ENCODE measurements at places on chromosomes 12 and 14. TPM values are rescaled to one million over a fixed set of nuclear protein-coding genes. Genes with fewer than 3 reads are reported as not detected.

Gene NTF3
- not detected for total RNA-seq

Gene GPR132
- total RNA-seq = 0.04 TPM

Gene KRT83
- total RNA-seq = 0.33 TPM

GRCh38 chr14:104580961-104581360, 1.4 kb downstream of the C14orf180 start:
- no peak for DNase-seq

DNA sequence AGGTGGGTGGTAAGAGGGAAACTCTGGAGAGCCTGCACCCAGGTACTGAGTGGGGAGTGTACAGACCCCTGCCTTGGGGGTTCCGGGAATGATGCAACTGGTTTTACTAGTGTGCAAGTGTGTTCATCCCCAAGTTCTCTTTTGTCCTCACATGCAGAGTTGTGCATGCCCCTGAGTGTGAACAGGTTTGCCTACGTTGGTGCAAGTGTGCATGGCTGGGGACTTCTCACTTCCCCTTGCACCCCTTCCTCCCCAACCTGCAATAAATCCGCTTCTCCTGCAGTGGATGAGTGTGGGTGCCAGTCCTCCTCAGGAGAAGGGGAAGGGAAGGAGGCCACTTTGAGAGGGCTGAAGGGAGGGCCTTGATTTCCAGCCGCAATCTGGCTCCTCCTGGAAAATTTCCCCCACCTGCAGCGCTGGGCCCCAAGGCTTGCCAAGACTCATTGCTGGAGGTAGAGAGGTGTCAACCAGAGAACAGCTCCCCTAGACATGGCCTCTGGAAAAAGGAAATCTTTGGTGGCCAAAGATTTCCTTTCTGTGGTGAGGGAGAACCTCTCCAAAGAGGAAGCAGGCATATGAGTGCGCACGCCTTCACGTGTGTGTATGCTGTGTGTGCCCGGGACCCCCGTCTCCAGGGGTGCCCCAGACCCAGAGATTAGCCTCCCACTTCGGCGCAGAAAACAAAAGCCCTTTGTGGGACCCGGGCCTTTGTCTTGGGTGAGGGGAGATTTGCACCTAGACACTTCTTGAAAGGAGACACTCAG, 5.5 kb downstream of the AQP2 start:
- DNase-seq = no peak

DNA sequence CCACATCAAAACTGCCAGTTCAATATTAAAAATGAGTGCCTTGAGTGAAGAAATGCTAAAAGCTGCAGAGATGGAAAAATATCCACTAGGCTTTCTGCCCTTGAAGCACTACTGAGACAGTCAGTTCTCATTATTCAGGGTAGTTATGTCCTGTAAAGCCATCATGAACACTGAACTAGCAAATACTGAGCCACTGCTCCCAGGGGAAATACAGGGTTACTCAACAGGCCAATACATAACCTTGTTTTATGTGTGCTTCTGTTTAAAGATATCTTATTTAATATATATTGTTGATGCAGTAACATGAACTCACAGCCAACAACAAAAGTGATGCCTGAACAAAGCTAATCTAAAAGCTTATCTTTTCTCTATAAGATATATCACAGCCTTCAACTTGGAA, 3.3 kb downstream of the RAD52 start:
- DNase-seq = no peak

GRCh38 chr14:71985538-71986189, 53.4 kb downstream of the RGS6 start:
- DNase-seq = no peak

Gene PLEKHH1
- 6.2 TPM for total RNA-seq

DNA sequence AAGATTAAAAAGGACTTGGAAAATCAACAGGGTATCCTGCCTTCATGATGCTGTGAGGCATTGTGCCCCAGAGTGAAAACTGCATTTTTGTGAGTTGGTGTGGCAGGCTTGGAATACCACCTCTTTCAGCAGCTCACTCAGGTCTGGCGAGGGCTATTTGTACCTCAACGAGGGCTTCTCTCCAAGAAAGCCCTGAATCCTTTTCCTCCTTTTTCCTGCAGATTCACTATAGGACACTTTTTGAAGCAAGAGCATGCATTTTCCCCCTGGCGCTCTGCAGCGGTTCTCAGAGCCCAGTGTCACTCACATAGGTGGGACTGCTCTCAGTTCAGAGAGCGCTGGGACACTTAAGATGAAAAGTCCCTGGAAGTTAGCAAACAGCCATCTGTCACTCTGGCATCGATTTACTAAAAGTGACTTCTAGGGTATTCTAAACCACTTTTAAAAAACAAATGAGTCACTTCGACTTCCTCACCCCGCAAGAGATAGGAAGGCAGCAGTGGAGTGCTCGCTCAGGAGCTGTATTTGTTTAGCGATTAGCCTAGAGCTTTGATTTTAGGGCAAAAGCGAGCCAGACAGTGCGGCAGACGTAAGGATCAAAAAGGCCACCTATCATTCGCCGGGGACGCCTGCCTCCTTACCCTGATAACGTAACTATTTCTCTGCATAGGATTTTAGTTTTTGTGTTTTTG, 782 bp upstream of the LGR5 start:
- peak; percentile 35 for DNase-seq

DNA sequence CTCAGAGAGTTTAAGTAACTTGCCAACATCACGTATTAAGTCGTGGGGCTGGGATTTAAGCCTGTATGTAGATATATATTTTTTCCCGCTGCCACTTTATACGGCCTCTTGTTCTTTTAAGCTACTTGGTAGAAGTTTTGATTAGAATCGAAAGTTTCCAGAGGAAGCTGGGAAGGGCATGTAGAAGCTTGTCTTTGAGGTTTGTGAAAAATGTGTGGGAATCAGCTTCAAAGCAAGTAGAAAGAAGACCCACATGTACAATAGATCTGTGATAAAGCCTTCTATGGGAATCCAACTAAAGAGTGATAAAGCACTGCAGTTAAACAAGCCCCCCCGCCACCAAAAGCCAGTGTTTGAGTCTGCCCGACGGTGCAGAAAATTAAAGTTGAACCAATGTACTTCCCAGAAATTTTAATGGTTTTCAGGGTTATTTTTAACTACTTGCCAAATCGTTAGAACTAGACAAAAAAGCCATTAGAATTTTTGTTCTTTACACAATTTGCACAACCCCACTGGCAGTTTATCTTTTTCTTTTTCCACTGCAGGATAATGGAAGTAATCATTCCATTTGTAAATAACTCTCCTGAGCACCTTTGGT, 25.5 kb downstream of the SERPINA11 start:
- no peak for DNase-seq

- no peak for DNase-seq
These were observed 83.2 kb downstream of the DAD1 start for GRCh38 chr14:22505697-22506377.

Gene OR6S1
- not detected for total RNA-seq

DNA sequence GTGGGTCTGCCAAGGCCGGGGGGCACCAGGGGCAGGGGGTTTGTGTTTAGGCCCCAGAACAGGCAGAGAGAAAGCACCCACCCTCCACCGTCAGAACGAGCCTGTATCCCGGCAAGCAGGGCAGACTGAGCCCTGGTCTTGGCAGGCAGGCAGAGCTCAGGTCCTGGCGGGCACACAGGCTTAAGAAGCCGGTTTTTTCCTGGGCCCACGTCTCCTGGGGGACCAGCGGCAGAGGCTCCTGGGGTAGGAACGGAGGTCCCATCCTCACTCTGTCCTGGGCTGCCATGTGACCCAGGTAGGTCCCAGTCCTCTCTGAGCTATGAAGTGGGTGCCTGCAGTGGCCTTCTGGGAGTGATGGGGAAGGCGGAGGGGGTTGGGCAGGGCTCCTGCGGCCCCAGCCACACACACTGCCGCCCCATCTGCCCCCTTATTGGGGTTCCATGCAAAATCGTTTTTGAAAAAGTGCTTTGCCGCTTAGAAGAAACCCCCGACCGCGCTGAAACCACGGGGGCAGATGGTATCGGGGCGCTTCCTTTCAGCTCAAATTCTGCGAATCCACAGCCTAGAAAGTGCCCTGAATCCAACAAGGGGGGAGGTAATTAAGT, 24.2 kb downstream of the SH2B3 start:
- no peak for DNase-seq

- DNase-seq = no peak
These were observed 18.7 kb downstream of the ITGA7 start for GRCh38 chr12:55688716-55689655.

GRCh38 chr12:48156652-48157017, 680 bp downstream of the ASB8 start:
- no peak for DNase-seq

Gene HOXC12
- total RNA-seq = 0.33 TPM

- DNase-seq = no peak
These were observed 209.3 kb downstream of the SLC41A2 start for GRCh38 chr12:104748790-104749189.

Gene PTPRO
- not detected for total RNA-seq

Gene PLBD1
- total RNA-seq = 0.87 TPM

DNA sequence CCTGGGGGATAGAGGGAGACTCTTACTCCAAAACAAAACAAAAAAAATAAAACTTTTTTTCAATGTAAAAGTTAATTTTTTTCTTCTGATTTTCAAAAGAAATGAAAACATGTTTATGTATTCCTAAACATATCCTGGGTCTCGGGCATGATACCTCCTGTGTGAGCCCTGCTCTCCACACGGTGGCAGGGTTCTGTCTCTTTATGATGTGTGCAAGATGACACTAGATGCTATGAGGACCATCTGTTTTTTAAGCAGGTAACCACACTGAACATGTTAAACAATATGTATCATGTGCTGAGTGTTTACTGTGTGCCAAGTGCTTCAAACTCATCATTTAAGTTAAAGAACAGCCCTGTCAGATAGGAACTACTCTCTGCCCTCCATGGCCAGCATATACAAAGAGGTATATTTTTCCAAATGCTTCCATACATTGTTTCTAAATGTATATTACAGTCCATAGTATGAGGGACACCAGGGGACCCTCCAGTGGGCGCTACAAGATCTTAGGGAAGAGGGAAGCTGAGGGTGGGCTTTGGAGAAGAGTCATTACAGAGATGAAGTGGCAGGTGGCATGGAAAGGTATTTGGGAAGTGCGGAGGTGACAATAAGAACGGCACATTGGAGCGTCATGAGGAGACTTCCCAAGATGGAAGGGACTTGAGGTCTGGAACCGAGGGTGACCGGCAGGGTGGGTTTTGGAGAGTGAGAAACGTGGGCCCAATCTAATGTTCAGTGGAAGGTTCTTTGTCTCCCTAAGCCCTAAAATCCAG, 28.5 kb downstream of the FOS start:
- DNase-seq = peak; percentile 57

GRCh38 chr14:30875788-30876053, 1.4 kb downstream of the COCH start:
- DNase-seq = no peak

Gene STAC3
- 1.4 TPM for total RNA-seq

Gene SRRM4
- under 0.01 TPM for total RNA-seq

DNA sequence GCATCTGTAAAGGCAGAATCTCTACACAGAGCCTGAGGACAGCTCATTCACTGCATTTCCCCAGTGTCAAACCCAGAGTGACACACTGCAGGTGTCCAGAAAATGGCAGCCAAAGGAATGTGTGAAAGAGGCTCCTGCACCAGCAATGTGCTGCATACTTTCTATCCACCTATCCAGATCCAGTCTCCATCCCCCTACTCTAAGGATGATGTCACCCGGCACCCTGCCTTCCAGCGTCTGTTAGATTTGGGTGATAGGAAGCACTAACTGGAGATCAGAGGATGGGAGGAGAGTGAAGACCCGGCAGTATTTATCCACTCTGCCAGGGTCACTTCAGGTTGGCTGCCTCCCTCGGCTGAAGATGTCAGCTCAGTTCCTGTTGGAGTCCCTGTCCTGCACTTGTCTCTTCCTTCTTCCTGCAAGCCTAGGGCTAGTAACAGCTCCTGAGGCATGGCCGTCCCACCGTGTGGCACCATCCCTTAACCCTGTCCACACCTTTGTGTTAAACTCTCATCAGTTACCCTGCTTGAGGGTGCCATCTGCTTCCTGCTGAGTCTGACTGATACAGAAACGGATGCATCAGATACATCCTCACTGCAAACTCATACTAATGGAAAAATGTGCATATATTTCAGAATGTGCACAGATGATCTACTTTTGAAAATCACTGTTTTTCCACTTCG, 13.0 kb upstream of the GPR68 start:
- DNase-seq = no peak

DNA sequence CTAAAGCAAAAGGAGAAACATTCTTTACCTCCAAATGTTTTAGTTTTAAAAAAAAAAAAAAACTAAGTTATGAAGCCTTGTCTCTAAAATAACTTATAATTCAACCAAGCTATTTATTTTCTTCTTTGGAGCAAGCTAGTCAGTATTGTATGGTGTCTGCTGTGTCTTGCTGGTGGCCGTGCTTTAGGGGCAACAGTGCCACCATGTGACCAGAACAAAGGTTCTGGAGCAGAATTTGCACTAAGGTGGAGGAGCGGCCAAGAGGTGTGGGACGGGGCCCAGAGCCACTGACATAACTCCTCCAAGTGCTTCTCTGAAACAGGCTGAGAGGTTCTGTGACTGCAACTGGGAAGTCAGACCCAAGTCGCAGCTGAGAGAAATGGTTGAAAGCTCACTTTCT, 4.5 kb downstream of the FICD start:
- no peak for DNase-seq

Gene BCL2L14
- total RNA-seq = not detected

Gene CIROP
- total RNA-seq = not detected

GRCh38 chr12:124696693-124697476, 129.5 kb upstream of the NCOR2 start:
- DNase-seq = no peak

Gene KCNK13
- 0.17 TPM for total RNA-seq

DNA sequence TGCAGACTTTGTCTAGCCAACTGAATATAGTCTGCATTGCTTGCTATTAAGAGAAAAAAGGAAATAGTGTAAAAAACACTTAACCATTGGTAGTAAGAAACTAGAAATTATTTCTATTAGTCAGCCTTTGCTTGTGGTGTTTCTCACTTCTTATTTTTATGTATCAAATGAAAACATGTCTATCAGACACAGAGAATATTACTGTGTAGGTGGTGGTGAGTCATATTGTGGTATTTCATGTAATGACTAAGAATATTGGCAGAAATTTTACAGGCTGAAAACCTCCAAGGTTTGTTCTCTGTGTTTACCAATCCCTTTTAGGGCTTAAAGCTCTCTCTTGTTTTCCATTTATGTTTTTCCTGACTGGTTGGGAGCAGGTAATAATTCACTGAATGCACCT, 87.2 kb downstream of the DAAM1 start:
- DNase-seq = peak; percentile 100

Gene EPYC
- total RNA-seq = not detected

DNA sequence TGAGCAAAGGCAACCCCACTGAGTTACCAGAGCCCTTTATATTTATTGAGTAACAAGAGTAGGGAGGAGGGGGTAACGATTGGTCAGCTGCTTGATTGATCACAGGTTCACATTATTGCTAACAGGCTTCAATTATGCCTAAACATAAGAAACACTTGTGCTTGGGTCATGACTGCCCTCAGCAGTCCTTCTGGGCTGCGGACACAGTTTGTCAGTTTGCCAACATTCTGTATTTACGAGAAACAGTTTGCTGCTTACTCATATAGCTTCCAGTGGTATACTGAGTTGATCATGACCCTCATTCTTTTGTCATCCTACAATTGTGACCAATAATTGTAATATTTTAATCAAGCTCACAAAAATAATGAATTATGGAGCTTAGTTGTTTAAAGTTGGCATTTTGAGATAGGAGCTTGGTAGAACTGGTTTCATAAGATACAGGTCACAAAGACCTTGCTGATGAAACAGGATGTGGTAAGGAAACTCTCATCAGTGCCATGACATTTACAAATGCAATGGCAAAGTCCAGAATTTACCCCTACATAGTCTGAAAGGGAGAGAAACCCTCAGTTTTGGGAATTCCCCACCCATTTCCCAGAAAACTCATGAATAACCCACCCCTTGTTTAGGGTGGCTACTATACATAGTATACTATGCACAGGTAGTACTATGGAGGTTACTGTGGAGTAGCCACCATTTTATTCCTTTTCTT, 1421.0 kb upstream of the FLRT2 start:
- DNase-seq = peak; percentile 41

Data from PC-3 (cell line).